HS-5 (cell line): ENCODE measurements at places on chromosomes 13 and 19.

DNA sequence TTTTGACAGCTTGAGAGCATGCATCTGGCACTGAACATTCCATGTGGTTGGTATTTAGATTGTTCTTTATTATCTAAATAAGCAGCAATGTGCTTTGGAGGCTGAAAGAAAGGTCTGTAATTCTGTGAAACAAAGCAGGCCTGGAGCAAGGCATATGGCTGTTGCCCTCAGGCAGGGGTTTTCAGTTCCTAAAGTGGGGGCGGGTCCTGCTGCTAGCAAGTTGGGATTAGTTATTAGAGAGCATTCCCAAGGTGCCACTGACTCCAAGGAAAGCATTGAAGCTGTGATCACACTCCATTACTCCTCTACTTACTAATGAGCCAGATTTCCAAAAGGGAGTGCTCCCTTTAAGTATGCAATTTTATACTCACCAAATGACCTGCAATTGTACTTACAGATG, 432.2 kb downstream of the OLFM4 start:
- DNase-seq: no peak

- DNase-seq: no peak
Observed at GRCh38 chr13:45100573-45101262, 19.6 kb upstream of the GTF2F2 start.

DNA sequence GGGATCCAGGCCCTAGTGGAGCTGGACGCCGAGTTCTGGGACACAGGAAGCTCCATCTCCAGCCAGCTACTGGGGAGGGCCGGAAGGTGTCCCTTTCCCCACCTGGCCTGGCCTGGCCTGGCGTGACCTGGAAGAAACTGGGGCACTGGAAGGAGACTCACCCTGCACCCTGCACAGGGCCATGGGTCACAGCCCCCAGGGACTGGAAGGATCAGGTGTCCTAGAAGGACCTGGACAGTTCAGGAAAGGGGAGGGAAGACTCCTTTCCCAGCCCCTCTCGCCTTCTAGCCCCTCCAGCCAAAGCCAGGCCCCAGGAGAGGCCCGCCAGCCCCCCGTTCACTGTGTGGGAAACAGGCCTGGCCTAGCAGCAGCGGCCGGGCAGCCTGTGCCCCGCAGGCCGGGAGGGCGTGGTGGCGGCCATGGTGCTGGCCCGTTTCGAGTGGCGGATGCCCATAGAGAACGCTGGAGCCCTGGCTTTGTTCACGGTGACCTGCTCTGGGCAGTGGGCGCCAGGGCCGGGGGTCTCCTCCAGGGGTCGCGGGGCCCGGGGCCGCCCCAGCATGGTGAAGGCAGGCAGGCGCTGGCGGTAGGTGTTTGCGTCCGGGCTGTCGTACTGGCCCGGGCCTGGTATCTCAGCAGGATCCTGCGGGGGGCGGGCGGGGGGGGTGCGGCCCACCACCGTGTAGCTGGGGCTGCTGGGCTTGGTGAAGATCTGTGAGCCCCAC, 2.8 kb upstream of the SHC2 start:
- no peak for DNase-seq

- DNase-seq: no peak
Observed at GRCh38 chr13:98158172-98158899, 15.4 kb downstream of the FARP1 start.

DNA sequence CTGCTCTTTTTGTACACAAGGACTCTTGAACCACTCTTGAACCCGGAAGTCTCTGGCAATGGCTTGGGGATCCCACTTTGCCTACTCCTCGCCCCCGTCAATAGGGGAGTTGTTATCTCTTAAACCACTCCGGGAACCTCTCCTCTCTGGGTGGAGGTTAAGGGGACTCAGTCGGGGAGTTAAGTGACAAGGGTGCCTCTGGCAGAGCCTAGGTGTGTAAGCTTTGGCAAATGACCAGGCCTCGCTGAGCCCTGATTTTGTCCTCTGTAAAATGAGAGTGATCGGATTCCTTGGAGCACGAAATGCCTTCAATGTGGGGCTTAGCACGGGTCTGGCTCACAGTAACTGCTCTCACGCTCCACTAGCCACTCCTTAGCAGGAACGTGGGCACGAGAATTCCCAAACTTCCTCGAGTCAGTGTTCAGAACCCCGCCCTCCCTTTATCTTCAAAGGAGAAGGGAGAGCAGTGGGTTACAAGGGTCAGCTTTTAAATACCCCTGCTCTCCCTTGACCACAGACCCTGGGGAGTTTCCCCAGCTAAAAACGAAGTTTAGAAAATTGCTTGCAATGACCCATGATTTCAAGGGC, 193.3 kb downstream of the KATNAL1 start:
- no peak for DNase-seq

DNA sequence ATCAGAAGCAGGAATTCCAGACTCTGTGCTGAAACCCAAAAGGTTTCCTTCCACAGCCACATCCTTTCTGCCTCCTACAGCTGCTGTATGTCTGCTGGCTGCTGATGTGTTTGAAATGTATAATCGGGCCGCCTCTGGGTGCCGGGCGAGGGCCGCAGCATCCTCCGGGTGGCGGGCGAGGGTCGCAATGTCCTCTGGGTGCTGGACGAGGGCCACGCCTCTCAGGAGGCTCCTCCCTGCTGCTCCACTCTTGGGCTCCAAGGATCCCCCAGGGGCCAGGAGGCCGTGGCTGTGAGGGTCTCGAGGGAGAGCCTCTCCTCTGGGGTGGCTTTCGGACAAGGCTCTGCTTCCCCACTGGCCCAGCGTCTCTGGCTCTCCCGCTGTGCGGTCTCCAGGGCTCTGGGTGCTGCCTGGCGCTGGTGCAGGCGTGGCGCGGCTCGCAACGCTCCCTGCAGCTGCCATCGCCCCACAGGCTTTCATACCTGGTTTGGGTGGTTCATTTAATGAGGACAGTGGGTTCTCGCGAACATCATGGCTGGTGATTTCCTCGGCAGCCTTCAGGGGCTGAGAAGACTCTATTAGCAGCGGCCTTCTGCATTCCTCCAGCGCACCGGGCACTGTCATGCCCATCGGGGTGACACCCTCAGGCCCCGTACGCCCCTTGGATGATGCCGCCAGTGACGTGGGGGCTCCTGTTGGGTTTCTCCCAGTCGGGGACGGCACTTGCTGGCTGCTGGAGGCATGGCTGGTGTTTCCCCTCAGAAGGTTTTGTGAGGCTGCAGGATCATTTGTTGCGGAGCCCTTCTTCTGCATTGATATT, 41.8 kb upstream of the GRTP1 start:
- no peak for DNase-seq

DNA sequence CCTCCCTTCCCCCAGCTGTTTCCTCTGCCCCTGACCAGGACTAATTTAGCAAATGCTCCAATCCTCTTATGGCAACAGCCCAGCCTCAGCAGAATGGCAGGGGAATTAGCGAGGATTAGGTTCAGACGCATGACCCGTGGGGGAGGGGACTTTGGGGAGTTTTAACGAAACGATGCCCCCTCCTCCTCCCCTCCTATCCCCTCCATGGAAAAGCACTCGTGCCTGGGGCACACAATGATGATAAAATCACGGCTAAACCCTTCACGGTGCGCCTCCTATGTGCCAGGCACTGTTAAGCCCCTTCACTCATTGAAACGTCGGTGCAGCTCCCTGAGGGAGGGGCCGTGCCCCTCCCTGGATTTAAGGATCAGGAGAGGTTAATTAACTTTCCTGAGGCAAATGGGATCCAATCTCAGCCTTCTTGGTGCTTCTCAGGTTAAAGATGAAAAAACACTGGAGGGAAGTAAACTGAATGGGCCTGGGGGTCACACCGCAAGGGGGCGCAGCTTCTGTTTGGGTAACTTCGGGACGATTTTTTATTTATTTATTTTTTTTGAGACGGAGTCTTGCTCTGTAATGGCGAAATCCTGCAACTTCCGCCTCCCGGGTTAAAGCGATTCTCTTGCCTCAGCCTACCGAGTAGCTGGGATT, 10.1 kb upstream of the TPRX2 start:
- no peak for DNase-seq

- DNase-seq: no peak
Observed at GRCh38 chr13:64029343-64030093, 2613.9 kb upstream of the PCDH20 start.

DNA sequence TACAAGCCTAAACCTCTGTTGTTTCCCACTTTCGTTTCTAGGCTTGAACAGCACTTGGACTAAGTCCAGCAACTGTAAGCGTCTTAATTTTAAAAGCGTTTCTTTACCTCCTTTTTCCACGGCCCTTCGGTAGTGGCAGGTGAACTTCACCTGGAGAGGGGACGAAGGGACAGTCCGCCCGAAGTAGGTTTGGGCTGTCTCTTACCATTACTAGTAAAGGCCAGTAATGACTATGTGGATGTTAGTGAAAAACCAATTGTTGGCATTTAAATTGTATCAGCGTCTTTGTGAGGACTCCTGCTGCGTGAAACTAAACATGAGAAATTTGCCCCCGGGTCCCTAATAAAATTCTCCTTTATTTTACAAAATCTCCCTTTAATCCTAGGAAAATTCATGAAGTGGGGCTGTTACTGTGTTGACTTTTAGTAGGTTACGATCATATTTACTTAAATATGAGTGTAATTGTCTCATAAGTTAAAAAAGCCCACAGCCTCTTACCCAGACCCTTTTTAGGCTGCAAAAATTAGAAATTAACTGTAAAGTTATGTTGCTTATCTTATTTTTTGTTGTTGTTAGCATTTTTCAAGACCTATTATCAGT, 983 bp downstream of the ITM2B start:
- no peak for DNase-seq

- no peak for DNase-seq
Observed at GRCh38 chr13:69904784-69905183, 202.8 kb upstream of the ATXN8OS start.

GRCh38 chr13:40094056-40094455, 438.6 kb downstream of the COG6 start:
- no peak for DNase-seq

- no peak for DNase-seq
Observed at GRCh38 chr13:43022934-43023288, 475 bp upstream of the DNAJC15 start.

- no peak for DNase-seq
Observed at GRCh38 chr13:32098272-32098671, 66.7 kb downstream of the FRY start.

GRCh38 chr13:45512098-45512496, 47.4 kb downstream of the COG3 start:
- DNase-seq: no peak

DNA sequence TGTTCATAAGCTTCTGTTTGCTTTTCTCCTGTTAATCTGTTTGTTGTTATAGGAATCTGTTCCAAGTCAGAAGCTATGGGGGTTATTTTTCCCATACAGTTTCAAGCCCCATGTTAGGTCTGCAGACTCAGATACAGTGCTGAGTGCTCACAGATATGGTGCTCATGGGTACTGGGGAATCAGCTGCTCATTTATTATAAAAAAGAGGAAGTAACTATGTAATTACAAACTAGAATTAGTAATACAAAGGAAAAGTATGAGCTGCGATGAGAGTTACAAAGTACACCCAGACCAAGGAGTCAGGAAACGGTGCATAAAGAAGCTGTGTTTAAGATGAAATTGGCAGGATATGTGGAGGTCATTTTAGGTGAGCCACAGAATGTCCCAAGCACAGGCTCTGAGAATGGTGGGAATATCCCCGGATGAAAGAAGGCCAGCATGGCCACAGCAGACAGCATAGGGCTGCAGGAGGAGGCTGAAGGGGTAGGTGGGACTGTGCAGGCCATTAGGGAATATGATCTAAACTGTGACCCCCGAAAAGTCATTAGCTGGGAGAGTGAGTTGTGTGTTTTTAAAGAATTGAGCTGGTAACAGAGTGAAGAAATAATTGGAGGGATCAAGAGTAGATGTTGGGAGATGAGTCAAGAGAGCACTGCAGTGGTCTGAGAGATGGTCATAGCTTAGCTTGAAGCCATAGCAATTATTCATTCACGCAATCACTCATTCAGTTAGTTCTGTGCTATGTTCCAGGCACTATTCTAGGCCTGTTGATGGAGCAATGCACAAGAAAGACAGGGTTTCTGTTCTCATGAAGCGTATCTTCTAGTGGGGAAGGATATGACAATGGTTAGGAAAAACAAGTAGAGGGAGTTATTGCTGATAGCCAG, 177.4 kb upstream of the UBL3 start:
- DNase-seq: no peak

- no peak for DNase-seq
Observed at GRCh38 chr13:31409678-31410356, 210.0 kb downstream of the B3GLCT start.

GRCh38 chr19:10643968-10644259, 10.2 kb upstream of the ILF3 start:
- no peak for DNase-seq

- no peak for DNase-seq
Observed at GRCh38 chr13:37627428-37627827, 28.9 kb upstream of the POSTN start.

DNA sequence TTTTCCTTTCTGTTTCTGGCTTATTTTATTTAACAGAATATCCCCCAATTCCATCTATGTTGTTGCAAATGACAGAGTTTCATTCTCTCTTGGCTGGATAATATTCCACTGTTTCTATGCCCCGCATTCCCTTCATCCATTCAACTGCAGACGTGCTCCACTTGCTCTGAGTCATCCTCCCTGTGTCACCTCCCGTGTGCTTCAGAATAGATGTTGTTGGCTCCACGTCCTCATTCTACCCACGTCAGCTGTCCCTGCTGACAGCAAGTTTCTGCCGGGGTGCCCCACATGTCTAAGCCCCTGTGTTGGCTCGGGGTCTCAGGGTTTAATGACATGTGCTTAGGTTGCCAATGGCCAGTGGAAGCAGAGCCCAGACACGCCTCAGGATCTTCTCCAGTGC, 1041.0 kb downstream of the UQCRFS1 start:
- DNase-seq: no peak

- DNase-seq: no peak
Observed at GRCh38 chr13:98349731-98350305, 172.7 kb upstream of the RNF113B start.

DNA sequence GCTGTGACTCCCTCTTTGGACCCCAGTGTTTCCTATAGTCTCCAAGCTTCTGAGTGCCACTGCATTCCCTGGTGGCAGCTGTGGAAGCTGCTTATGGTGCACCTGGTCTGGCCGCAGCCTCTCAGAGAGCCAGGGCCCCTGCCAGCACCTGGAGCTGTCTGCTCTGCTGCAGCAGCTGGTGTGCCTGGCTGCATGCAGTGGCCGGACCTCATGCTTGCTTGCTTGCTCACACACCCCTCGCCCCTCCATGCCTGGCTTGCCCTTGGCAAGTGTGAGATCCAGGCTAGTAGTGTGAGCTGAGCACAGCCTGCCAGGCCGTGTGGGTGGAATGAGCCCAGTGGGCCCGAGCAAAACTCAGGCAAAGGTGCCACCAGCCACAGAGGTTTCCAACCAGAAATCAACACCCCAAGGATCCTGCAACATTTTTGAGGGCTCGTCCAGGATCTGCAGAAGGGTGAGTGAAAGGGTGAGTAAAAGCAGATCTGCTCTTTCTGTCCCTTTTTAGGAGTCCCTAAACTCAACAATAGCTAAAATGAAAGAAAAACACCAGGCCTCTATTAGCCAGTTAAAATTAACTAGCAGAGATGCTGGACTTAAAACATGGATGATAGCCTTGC, 7.6 kb upstream of the MLLT1 start:
- DNase-seq: no peak

- no peak for DNase-seq
Observed at GRCh38 chr13:50014386-50014785, 858 bp upstream of the KCNRG start.
